ENCODE measurements at places on chromosomes 13 and 19. TPM values are rescaled to one million over a fixed set of nuclear protein-coding genes. Genes with fewer than 3 reads are reported as not detected.

Gene IQCN
- 1.6 TPM for total RNA-seq

Gene SMIM7
- 68.1 TPM for total RNA-seq

Gene MBD3L3
- total RNA-seq = not detected

Gene SMIM17
- 3.0 TPM for total RNA-seq

Gene LRRC25
- total RNA-seq = not detected

Gene ACP5
- 1.9 TPM for total RNA-seq

Gene ZNF221
- 15.8 TPM for total RNA-seq

Gene KLK11
- not detected for total RNA-seq

Gene C13orf46
- under 0.01 TPM for total RNA-seq

Gene SLAIN1
- 0.91 TPM for total RNA-seq

Gene RGS9BP
- 0.16 TPM for total RNA-seq

Gene PEG3
- total RNA-seq = 1.4 TPM

Gene CACNA1A
- total RNA-seq = 1.3 TPM

Gene GPC5
- 2.1 TPM for total RNA-seq

Gene PCDH9
- 8.7 TPM for total RNA-seq

Gene UBE2M
- 45.5 TPM for total RNA-seq

Gene LYL1
- total RNA-seq = 0.48 TPM

Gene MISP
- 3.2 TPM for total RNA-seq

Gene OLFM4
- total RNA-seq = not detected

Gene GDF15
- total RNA-seq = 113 TPM

Gene ATF5
- 4.5 TPM for total RNA-seq

Gene TMEM205
- 282 TPM for total RNA-seq

Gene ATP4A
- total RNA-seq = not detected

Gene SHFL
- total RNA-seq = 19.1 TPM

Gene ZNF90
- 5.2 TPM for total RNA-seq

Gene IFNL1
- total RNA-seq = not detected

Gene PRR36
- total RNA-seq = not detected

Gene FFAR3
- total RNA-seq = not detected

Gene DACT3
- 7.1 TPM for total RNA-seq

Gene PABPC3
- total RNA-seq = 0.56 TPM

Gene TPTE2
- total RNA-seq = not detected

Gene NUDT19
- 12.3 TPM for total RNA-seq

Gene EHD2
- total RNA-seq = 307 TPM

Gene KIR2DL1
- total RNA-seq = not detected

Gene GPR12
- not detected for total RNA-seq

Gene IZUMO4
- total RNA-seq = 2.9 TPM

Gene CYSLTR2
- 1.6 TPM for total RNA-seq

Gene ZNF709
- 2.0 TPM for total RNA-seq

Gene DCT
- 0.32 TPM for total RNA-seq

Gene NOP53
- 208 TPM for total RNA-seq

Gene CCDC8
- 26.4 TPM for total RNA-seq

Gene LILRA2
- not detected for total RNA-seq

Gene TMEM238
- total RNA-seq = 0.39 TPM

Gene C19orf67
- not detected for total RNA-seq

All from epithelial cell of alveolus of lung (primary cell).